ENCODE measurements at places on chromosomes 16 and 17.
A peak's percentile ranks its signal among the peaks of the same experiment; 100 is the strongest.

DNA sequence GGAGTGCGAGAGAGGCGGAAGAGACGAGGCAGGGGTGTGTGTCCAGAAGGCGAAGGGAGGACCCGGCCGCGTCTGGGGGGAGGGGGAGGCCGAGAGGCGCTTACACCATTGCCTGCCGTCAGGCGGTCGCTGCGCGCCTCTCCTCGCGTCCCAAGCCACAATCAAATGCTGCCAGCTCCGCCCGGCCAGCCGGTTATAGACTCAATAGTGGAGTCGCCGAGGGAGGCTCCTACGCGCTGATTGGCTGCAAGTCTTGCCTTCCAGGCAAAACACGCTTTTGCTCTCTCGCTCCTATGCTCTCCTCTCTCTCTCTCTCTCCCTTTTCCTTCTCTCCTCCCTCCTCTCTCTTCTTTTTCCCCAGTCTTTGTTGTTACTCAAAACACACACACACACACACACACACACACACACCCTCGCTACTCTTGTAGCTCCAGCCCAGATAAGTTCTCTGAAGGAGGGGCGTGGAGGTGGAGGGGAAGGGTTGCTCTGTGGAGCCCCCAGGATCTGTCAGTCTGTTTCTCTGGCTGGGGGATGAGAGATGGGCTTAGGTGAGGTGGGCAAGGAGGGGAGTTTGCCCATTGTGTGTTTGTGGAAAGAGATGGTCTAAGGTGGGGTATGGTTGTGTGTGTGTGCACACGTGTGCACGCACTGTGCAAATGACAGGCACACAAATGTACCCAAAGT lies at the start of gene DLX3:
TSS of gene DLX3 (minus strand) at position 170 of the 684 bp plus-strand sequence. CDS start 226 bp downstream, outside the sequence.
- DNase-seq = peak; percentile 46

DNA sequence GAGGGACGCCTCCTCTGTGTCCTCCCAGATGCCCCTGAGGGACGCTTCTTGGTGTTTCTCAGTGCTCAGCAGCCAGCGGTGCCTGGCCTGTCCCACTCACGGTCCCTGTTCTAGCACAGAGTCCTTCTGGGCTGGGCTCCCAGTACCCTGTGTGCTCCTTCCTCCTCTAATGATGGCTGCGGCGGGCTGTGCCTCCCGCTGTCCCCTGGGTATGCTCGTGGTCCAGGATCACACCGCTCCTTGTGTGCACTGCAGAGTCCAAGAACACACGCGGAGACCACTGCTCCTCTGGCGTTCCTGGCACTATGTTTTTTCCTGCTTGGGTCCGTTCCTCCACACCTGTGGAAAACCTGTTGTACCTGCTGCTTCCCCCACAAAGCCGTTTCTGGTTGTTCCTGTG lies 15.1 kb upstream of the IRF8 start:
- DNase-seq = no peak

GRCh38 chr17:45001310-45001709 lies 33.2 kb upstream of the C1QL1 start:
- DNase-seq = no peak

DNA sequence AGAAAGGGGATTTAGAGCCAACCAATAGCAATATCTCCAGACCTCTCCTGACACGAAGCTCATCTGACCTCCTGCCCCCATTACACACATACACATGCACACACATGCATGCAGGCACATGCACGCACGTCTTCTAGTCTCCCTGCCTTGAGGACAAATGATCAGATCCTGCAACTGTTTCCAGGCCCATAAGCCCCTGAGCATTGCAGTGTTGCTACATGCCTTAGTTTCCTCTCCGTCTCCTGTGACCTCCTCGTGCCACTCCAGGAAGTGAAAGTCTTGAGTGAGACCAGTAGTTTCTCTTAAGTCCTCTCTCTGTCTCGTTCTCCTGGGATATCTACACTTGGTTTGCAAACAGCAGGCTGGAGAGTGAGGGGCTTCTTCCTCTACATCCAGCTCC lies 8.2 kb downstream of the CIITA start:
- DNase-seq = no peak

DNA sequence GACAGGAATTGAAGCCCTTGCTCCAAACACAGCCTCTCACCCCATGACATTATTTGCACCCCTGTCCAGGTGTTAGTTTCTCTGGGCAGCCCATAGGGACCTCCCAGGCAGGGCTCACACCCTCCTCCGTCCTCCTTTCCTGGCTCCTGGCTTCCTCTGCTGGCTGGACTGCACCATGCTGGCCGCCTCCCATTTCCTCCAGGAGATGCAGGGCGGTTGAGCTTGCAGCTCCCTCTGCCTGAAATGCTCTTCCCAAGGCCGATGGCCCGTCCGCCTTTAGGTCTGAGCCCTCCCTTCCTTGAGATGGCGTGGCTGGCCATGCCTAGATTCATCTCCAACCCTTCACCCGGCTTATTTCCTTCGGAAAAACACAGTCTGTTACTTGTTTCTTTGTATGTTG lies 334.8 kb downstream of the SNX29 start:
- DNase-seq = no peak

DNA sequence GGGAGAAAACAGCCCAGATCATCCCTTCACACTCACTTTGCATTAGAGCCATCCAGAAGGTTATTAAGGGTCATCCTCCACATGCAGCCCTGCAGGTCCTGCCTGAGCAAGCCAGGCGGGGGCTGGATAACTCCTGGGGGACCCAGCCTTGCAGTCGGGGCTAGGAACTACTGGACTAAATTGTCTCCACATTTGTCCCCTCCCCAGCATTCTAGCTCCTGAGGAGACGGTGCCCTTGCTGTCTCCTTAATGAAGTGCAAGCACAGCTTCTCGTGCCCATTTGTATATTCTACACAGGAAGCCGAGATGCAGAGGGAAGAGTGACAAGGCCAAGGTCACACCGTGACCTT lies 185.2 kb downstream of the C16orf95 start:
- DNase-seq = no peak

- DNase-seq = no peak
Observed at GRCh38 chr17:81054308-81054707, 19.4 kb downstream of the BAIAP2 start.

GRCh38 chr17:57920916-57921703 lies 34.1 kb downstream of the CUEDC1 start:
- DNase-seq = peak; percentile 52
